ENCODE measurements at places on chromosomes 12 and 14. TPM values are rescaled to one million over a fixed set of nuclear protein-coding genes. Genes with fewer than 3 reads are reported as not detected.

Gene SYT1
- polyA plus RNA-seq: 1.0 TPM

Gene SPX
- 32.7 TPM for polyA plus RNA-seq

GRCh38 chr12:48350249-48351021 is at the start of gene ZNF641:
Gene ZNF641, minus strand, starts transcription at chr12:48350919. Its CDS starts 2,829 bp downstream, at chr12:48348090.
- peak; percentile 69 for DNase-seq

Gene IL23A
- 0.52 TPM for polyA plus RNA-seq

- DNase-seq: peak; percentile 32
Measured at GRCh38 chr12:94941440-94941862, 62.0 kb downstream of the NDUFA12 start.

Gene GLI1
- 8.2 TPM for polyA plus RNA-seq

Gene ORAI1
- 44.8 TPM for polyA plus RNA-seq

Gene SLCO1B3
- not detected for polyA plus RNA-seq

GRCh38 chr12:62319058-62319457 is 58.9 kb downstream of the USP15 start:
- DNase-seq: no peak

- no peak for DNase-seq
Measured at GRCh38 chr14:77005559-77005958, 22.9 kb downstream of the IRF2BPL start.

Gene TTC6
- polyA plus RNA-seq: 0.36 TPM

Gene RNU4-1
- not detected for polyA plus RNA-seq

DNA sequence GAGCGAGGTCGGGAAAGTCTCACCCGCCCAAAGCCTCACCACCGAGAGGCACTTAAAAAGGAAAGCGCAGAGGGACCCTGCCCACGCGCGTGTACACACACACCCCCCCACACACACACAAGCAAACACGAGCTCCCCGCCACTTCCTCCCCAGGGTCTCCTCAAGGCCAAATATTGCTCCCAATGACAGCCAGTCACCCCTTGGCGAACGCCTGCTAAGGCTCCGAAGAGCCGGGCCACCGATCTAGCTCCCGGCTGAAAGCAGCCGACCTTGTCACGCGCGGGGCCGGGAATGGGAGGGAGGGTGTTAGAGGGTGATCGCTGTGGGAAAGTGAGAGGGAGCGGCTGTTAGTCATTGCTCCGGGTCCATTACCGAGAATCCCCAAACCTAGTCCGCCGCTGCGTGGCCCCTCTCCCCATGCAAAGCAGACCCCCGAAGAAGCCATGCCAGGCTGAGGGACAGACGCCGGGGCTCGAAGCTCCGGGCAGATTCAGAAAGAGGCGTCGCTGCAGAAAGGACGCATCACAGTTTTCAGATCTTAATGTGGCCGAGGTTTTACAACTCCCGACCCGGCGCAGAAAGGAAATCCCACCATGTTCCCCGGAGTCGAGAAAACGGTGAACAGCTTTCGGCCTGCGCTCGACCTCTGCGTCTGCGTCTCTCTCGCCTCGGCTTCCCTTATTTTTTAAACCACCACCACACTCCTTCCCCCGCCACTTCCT is 2.6 kb downstream of the BMP4 start:
- DNase-seq: no peak

GRCh38 chr12:27555925-27556778 is 32.1 kb downstream of the PPFIBP1 start:
- DNase-seq: peak; percentile 62

Gene RNF212B
- 0.62 TPM for polyA plus RNA-seq

Gene CACNA2D4
- 3.3 TPM for polyA plus RNA-seq

Gene TRHDE
- 0.40 TPM for polyA plus RNA-seq

GRCh38 chr12:53060064-53060720 is 10.3 kb downstream of the TNS2 start:
- no peak for DNase-seq

Gene ANKRD33
- not detected for polyA plus RNA-seq

GRCh38 chr12:41188058-41188840 is at the start of gene PDZRN4:
Gene PDZRN4, plus strand, starts transcription at chr12:41188320.
- no peak for DNase-seq
